ENCODE measurements at places on chromosomes 12 and 14. TPM values are rescaled to one million over a fixed set of nuclear protein-coding genes. Genes with fewer than 3 reads are reported as not detected.

DNA sequence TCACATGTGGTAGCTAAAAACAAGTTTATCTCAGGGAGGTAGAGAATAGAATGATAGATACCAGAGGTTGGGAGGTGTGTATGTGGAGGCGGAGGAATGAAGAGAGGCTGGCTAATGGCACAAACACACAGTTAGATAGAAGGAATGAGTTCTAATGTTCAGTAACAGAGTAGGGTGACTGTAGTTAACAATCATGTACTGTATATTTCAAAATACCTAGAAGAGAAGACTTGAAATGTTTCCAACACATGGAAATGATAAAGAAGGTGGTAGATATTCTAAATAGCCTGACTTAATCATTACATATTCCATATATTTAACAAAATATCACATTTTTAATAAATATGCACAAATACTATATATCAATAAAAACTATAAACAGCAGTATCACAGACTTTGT is 8.9 kb upstream of the IFNG-AS1 start:
- no peak overlapping the region for H3K27ac ChIP-seq
- no peak for DNase-seq
- H3K36me3 ChIP-seq, result no peaks in the 10 kb centered on the region
- peaks cover 3% of the 10 kb centered on the region for H3K27me3 ChIP-seq
- no peaks in the 10 kb centered on the region for H3K4me1 ChIP-seq

- H3K4me1 ChIP-seq, result no peaks in the 10 kb centered on the region
- H3K36me3 ChIP-seq, result no peaks in the 10 kb centered on the region
- peaks cover 2% of the 10 kb centered on the region for H3K27me3 ChIP-seq
- no peak overlapping the region for H3K4me3 ChIP-seq
- H3K27ac ChIP-seq, result no peak overlapping the region
These were observed 312.8 kb upstream of the FKBP4 start for GRCh38 chr12:2481951-2482350.

DNA sequence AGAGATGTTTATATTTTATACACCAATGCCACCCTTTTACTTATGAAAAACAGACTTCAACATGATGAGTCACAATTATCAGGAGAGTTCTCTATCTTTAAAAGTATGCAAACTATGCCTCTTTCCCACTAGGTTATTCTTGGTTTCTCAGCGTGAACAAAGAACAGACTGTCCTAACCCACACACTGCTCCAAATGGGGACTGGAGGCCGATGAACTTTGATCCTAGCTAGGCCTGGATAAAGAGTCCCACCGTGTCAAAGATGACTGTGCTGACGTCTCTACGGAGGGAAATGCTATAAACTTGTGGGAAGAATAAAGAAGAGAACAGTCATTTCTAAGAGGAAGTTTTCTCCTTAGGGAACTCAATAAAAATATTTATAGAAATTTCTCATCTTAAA is 160.1 kb downstream of the EPS8 start:
- DNase-seq, result no peak
- H3K27ac ChIP-seq, result no peak overlapping the region
- H3K4me3 ChIP-seq, result no peak overlapping the region
- H3K4me1 ChIP-seq, result no peaks in the 10 kb centered on the region

Gene TMEM132C
- not detected for total RNA-seq

Gene HOXC11
- total RNA-seq, result not detected

Data from activated CD4-positive, alpha-beta T cell treated with anti-CD3 and anti-CD28 coated beads, Interleukin-2, amount 10 ng/mL, durations not matched to agents 24 days and 14 days (primary cell).